ENCODE measurements at places on chromosomes 2 and 18.

DNA sequence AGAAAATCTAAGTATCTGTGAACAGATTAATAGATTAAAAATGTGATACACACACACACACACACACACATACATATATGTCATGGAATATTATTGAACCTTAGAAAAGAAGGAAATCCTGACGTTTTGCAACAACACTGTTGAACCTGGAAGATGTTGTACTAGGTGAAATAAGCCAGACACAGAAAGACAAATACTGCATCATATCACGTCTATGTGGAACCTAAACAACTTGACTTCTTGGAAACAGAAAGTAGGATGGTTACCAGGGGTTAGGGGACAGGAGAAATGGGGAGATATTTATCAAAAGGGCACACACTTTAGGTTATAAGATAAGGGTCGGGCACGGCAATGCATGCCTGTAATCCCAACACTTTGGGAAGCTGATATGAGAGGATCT is 698.4 kb upstream of the ID2 start:
- DNase-seq: no peak

DNA sequence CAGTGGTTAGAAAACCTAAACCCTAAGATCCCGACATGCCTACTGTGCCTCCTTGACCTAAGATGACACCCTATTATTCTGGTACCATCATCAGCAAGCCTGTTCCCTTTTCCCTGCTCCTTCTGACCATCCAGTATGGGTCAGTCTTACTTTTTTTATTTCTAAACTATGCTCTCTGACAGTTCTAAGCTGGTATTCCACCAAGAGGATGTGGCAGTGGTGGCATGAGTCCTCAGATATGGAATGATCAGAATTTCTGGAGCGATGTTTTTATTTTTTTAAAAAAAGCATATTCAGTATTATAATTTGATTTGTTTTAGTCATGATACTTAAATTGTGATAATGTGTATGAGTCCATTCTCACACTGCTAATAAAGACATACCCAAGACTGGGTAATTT is 145.9 kb upstream of the LHCGR start:
- DNase-seq: peak; percentile 15

DNA sequence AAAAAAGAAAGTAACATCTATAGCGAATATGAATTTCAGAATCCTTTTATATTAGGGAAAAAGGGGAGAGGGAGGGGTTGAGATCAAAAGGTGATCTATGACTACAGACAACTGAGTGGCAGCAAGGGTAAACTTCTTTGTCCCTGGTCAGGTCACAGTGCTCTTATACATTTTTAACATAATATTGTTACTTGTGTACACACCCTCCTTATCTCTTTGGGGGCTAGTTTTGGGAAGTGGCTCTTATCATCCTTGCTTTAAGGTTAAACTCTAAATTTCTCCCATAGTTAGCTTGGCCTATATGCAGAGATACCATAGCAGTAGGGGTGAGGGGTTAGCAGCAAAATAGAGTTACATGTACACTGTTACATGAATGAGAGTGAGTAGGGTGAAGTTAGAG is 31.6 kb upstream of the ATG16L1 start:
- no peak for DNase-seq

DNA sequence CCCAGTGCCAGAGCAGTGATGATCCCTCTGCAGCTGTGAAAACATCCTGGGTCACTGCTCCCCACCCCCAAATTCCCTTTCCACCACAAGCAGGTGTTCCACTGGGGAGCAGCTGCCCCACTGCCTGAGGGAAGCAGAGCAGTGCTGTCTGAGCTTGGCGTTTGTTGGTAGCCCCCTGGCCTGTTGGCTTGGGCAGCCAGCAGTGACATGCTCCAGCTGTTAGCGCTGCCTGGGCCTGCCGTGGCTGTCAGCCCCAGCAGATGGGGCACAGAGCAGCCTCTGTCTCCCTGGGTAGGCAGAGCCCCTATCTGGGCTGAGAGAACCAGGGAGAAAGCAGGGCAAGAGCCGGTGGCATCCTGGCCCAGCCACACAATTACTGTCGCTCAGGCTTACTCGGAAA is 247.7 kb downstream of the GLI2 start:
- DNase-seq: no peak

DNA sequence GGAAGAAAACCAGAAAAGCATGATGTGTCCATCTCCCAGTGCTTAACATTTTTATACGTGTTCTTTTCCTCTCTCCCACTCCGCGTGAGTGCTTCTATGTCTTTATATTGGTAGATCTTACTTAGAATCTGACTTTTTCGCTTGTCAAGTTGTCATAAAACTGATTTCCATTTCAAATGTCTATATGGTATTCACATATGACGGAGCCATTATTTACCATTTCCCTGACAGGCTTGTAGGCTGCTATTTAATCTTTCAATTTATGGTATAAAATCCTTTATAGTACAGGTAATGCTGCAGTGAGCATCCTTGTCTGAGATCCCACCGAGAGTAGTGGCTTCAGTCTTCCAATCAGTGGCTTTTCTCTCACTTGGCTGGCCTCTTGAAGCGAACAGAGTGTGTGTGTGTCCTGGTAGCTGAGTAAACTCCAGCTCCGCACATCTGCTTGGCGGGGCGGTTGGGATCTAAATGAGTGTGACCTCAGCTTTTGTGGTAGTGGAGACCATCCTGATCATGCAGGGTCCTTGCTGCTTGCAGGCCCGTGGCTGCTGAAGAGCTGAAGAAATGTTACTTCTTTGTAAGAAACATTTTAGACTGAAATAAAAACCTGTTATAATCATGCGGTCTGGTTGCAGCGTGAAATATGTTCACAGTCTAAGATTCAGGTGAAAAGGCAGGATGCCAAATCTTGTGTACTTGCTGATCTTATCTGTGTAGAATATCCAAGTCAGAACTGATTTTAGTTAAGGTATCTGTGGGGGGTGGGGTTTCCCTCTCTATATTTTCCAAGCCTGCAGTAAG is 40.2 kb downstream of the INPP4A start:
- no peak for DNase-seq

DNA sequence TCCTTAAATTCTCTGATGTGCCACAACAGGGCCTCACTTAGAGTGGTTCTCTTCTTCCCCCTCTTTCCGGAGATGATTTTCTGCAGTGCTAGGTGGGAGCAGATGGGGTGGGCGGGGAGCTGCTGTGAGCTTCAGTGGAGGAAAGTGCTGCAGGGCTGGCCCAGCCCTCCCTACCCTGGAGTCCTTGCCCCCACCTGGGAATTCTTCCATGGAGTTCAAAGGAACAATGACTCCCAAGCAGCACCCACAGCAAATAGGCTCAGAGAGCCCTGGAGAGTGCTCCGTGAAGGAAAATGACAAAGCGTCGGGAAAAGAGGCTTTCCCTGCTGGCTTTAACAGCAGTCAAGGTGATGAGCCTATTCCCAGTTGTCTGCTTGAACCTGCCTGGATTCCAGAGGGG is 28.8 kb downstream of the LOXHD1 start:
- DNase-seq: no peak

DNA sequence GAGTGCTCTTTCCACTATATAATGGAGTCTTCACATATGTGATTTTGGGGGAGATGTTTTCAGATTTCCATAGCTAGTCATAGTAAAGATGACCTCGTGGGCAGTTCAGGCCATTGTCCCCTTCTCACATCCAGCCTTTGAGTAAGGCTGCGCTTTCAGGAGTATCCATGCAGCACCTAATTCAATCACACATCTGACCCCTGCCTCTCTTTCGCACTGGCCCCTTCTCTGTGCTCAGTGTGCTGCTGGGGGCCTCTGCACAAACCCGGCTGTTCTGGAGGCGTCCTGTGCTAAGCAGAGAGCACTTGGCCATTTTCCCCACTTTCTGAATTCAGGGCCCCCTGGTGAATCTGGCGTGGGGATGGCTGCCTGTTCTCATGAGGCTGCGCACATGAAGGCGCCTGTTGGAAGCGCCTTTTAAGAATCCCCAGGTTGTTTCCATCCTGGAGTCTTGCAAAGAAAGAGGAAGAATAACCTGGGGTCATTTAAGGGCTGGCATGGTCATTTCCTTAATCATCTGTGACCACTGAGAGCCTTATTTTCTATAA is 96.0 kb upstream of the ALPP start:
- no peak for DNase-seq

GRCh38 chr2:121483021-121483420 is 47.7 kb upstream of the RNU4ATAC start:
- no peak for DNase-seq

- no peak for DNase-seq
Measured at GRCh38 chr18:36284268-36284667, 13.2 kb upstream of the FHOD3 start.

DNA sequence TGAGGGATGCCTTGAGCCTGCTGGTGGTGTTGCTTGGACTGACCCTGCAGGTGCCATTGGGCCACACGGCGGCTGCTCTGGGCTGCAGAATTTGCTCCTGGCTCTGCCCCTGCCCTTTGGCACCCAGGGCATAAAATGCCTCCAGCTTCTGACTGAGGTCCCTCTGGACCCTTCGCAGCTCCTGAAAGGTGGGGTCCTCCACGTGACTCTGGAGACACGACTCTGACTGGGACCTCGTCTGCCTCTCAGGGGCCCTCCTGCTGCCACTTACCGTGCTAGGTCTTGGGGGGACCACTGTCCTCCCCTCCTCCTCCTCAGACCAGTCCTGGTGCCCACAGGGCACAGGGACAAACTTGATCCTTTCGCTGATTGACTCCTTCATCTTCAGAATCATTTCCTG is 2.1 kb downstream of the PCARE start:
- DNase-seq: no peak

GRCh38 chr18:56952026-56952425 is 194.9 kb upstream of the BOD1L2 start:
- DNase-seq: no peak

DNA sequence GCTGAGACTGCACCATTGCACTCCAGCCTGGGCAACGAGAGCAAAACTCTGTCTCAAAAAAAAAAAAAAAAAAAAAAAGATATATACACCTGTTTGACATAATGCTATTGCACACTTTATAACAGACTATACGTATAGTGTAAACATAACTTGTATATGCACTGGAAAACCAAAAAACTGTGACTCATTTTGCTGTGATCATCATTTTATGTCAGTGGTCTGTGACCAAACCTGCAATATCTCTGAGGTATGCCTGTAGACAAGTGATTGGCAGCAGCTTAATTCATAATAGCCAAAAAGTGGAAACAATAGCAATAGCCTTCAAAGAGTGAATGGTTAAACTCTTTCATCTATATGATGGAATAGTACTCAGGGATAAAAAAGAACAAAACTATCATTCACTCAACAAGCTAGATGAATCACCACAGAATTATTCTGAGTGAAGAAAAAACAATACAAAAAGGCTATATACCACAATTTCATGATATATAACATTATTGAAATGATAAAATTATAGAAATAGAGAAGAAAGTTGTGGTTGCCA is 6.1 kb downstream of the C2orf76 start:
- no peak for DNase-seq

GRCh38 chr2:213078686-213079085 is 72.7 kb downstream of the IKZF2 start:
- no peak for DNase-seq

GRCh38 chr2:224543939-224544338 is 41.2 kb downstream of the CUL3 start:
- DNase-seq: no peak

DNA sequence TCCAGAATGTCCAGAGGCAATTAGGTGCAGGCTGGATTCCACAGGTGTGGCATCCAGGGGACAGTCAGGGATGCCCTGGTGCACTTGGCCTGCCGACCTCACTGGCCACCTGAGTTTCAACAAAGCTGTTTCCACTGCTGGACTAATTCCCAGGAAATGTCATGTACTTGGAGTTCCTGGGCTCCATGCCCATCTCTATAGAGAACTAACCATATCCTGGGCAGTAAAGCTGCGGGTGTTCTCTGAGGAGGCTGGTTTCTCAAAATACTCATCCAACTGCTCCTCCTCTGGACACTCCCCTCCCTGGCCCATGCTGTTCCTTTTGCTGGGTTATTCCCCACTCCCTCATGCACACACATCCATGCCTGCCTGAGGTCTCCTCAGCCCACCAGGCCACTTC is 161.9 kb upstream of the SKOR2 start:
- DNase-seq: peak; percentile 5

DNA sequence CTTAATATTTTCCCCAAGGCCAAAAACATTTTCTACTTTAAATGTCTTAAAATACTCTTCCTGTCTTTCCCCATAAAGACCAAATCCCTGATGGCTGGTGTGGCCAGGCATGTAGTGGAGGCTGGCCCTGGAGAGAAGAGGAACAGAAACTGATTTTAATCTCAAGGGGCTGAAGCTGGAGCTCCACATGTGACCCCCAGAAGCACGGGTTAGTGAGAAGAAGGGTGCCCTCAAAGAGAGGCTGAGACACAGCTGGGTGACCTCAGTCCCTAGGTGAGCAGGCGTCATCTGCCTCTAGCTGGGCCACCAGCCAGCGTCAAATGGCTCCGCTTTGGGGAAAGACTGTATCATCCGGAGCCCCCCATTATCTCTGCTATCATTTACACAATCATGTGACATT is 19.3 kb upstream of the TMEM18 start:
- DNase-seq: no peak

- DNase-seq: no peak
Measured at GRCh38 chr18:69328086-69328485, 72.6 kb upstream of the DOK6 start.

DNA sequence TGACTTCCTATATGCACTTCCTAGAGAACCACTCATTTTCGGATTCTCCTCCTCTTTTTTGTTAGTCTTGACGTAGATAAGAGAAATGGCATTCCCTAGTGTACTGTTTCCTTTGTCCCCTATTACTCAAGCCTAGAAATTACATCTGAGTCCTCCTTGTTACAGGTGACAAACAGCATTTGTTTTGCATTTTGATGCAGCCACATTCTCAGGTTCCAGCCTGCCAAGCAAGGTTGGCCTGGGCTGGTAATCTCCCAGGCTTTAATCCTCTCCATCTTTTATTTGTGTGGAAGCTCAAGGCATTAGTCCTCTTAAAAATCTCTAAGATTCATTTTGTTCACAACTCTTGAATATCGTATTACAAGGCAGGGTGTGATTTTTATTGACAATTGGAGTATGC is 318.0 kb upstream of the NRP2 start:
- no peak for DNase-seq

DNA sequence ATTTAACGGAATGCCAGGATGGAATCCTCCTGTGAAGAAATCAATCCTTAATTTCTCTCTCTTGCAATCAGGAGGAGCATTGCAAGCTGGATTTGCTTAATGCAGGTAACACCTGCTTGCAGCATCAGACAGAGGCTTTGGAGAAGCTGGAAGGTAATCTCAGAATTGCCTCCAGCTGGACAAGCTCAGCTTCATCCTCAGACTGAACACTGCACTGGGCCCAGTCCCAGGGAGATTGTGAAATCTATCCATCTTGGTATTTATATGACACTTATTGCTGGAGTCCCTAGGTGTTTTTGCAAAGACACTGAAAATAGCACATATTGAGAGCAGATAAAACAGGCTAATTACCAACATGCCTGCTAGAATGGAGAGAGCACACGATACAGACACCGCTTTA is 179.4 kb upstream of the SESTD1 start:
- no peak for DNase-seq

DNA sequence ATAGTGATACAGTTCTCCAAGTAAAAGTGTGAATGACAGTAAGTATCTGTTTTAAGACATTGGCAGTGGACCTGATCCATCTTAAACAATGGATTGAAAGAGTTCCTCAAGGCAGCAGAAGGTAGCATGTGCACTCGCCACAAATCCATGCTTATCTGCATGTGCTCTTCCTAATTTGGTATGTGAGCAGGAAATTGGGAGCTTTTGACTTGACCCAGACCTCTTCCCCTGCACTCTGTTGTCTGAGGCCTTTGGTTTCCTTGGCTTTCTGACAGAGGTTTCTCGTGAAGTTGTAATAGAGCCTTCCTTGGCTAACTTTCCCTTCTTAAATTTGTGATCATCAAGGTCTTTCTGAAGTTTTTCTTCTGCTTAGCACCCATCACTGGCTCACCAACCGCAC is 114.1 kb downstream of the WDSUB1 start:
- no peak for DNase-seq

- no peak for DNase-seq
Measured at GRCh38 chr2:240629619-240629967, 4.3 kb downstream of the GPR35 start.
